Liver (tissue), 10 donors: ENCODE measurements at places on chromosomes 11 and 22. TPM values are rescaled to one million over a fixed set of nuclear protein-coding genes. Genes with fewer than 3 reads are reported as not detected.

Gene GRM5
- not detected for total RNA-seq

Gene APOA4
- total RNA-seq, result 0.89 TPM

Gene NAT10
- 13.6 TPM for total RNA-seq

- DNase-seq, result no peak
Measured at GRCh38 chr11:90221803-90222458, 918 bp downstream of the CHORDC1 start.

DNA sequence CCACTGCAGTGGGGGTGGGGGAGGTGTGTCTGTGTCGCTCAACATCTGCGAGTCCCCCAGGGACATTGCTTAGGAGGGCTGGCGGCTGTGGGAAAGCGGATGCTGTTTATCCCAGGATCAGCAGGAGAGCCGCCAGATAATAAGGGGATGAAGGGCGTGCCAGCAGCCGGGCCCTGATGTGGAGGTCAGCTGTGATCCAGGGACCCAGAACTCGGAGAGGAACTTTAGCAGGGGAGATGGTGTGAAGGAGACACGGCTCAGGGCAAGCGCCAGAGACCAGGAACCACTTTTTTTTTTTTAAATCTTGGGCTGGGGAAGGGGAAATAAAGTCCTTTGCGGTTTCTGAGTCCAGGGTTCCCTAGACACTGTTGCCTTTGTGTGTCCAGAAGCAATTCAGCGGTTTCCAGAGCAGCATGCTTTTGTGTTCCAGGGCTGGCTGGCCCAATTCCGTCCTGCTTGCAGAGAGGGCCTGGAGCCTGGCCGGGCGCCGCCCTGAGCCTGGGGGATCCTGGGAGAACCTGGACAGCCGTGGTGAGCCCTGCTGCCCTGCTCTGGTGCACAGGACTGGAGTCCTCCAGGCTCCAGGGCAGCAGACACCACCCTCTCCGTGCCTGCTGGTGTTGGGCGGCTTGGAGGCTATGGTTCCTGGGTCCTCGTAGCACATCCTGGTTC, at the start of gene GRAMD4:
Gene GRAMD4 (plus strand): TSS at position 557 of the 672 bp plus-strand sequence. CDS start 6,414 bp downstream, outside the sequence.
- DNase-seq, result no peak

GRCh38 chr11:117538263-117539135, 210.8 kb downstream of the CEP164 start:
- DNase-seq, result no peak

Gene CYB5R2
- 0.19 TPM for total RNA-seq
